HTR-8/SVneo (cell line): ENCODE measurements at places on chromosomes 12 and 14.

- peak; percentile 24 for DNase-seq
Observed at GRCh38 chr12:110073049-110073831, 24.9 kb upstream of the C12orf76 start.

DNA sequence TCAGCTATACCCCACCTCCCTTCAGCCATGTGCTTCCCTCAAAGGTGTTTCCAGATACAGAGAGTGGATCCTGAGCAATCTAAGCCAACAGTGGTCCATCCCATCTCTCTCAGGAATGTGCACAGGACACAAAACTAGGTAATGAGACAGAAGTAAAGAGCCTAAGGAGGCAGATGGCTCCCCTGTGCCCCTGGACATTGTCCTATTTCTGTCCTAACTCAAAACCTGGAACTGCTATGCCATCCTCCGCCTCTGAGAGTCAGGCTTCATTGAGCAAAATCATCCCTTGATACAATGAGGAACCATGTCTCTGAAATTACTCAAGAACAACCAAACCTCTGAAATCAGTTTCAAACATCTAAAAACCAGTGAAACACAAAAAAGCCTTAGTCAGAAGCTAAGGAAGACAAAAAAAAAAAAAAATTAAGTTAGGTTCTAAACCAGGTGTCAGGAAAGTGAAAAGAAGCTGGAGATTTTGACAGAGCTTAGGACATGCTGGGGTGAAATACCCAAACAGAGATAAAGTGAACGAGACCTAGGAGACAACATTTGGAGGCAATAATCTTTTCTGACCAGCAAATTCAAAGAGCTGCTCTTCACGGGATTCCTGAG lies 200.3 kb upstream of the PLEKHG7 start:
- no peak for DNase-seq

DNA sequence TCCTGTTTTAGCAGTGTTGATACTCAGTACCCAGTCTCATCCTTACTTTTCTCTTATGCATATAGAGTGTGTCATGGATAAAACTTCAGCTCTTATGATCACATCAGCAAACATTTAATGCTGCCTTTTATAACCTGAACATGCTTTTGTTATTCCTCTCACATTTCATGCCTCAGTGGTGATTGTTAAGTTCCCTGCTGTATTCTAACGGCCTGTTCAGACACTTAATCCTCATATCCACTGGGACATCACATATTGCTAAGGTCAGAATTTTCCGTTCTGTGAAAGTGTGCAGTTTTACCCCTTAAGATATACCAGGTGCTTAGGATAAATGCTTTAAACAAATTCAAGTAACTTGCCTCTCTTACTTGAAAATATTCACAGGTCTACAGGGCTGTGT lies 268.7 kb upstream of the SEL1L start:
- DNase-seq = no peak

DNA sequence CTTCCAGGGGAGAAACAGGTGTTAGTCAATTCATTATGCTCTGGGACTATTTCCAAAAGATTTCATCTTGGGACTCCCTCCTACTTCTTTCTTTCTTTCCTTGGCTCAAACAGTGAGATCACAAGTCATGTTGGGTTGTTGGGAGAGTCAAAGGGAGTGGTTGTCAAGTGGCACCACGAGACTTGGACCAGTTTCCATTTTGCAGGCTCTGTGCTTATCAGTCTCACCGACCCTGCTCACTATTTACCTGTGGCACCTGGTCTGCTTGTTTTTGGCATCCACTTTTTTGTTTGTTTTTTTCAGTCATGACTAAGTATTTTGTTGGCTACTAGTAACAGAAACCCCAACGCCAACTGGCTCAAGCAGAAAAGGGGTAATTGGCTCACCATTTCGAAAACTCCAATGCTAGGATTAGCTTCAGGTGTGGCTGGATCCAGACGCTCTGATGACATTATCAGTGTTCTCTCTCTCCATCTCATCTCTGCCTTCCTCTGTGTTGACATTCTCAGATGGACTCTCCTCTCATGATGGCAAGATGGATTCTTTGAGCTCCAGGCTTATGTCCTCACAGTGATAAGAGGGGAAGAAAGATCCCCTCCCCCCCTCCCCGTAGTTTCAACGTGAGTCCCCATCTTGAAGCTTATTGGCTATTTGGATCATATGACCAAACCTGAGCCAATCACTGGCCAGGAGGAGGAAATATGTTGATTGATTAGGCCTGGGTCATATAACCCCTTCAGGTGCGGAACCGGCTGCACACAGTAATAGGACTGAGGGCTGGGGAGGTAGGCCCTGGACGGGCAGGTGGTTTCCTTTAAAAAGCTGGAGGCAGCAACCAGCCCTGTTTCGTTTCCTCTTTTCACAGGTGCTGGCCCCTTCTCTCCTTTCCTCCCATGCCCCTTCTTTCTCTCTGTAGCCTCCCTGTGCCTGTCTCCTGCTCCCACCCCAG lies 84.2 kb downstream of the AACS start:
- DNase-seq = no peak

- DNase-seq = no peak
Observed at GRCh38 chr14:76391981-76392690, 16.2 kb downstream of the ESRRB start.

DNA sequence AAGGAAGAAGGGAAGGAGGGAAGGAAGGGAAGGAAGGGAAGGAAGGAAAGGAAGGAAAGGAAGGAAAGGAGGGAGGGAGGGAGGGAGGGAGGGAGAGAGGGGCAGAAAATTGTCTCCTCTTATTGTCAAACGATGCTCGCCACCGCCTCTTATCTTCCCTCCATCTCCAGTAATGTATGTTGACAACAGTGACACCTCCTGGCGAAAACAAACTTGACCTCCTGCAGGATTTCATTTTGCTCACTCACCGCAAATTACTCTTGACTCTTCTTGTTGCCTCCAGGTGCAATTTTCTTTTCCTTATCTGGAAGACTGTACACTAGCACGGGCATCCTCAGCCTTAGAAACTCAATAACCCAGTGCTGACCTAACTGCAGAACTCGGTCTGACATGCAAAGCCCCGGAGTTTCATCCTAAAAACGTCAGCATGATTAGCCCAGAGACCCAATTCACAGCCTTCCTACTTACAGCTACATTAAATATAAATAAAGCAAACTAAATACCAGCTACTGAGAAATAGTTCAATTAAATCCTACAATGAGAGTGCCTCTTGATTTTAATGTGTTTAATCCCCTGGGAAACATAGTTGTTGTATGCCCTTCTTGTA lies 512.4 kb upstream of the TMPO start:
- DNase-seq = peak; percentile 5

GRCh38 chr14:90091393-90091792 lies 29.6 kb downstream of the KCNK13 start:
- DNase-seq = no peak
